ENCODE measurements at places on chromosomes 7 and 10.

GRCh38 chr7:90119178-90119971 is 34.9 kb upstream of the STEAP1 start:
- H3K4me1 ChIP-seq = no peaks in the 10 kb centered on the region
- H3K36me3 ChIP-seq = no peaks in the 10 kb centered on the region
- H3K4me3 ChIP-seq = no peak overlapping the region

GRCh38 chr10:126315494-126316177 is 72.6 kb downstream of the ADAM12 start:
- no peak for DNase-seq
- no peak overlapping the region for H3K4me3 ChIP-seq
- no peaks in the 10 kb centered on the region for H3K4me1 ChIP-seq
- H3K27me3 ChIP-seq = no peaks in the 10 kb centered on the region

DNA sequence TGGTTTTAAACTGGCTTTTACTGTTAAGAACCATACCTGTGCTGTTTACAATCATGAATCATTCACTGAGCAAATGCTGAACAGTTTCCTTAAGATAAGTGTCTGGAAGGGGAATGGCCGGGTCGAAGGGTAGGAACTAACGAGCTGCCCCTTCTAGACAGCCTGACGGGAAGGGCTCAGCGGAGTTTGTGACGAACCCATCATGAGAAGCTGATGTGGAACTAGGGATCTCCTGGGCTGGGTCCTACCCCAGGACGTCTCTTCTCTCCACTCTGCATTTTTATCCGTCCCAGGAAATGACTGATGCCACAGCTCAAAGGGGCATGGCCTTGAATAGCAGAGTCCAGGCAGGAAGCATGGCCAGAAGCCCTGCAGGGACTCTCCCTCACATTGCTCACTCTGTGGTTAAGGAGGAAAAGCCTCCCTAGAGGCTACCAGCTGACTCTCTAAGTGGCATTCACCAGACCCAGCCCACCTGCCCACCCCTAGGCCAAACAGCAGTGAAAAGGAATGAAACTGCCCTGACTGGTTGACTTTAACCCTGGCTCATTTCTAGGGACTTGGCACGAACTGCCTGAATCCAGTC is 112.0 kb downstream of the PFKFB3 start:
- H3K27ac ChIP-seq = no peak overlapping the region
- no peaks in the 10 kb centered on the region for H3K4me1 ChIP-seq
- no peak overlapping the region for H3K4me3 ChIP-seq
- H3K36me3 ChIP-seq = no peaks in the 10 kb centered on the region

GRCh38 chr7:55105952-55106351 is 87.1 kb downstream of the EGFR start:
- H3K4me3 ChIP-seq = no peak overlapping the region
- no peak overlapping the region for H3K27ac ChIP-seq
- no peaks in the 10 kb centered on the region for H3K36me3 ChIP-seq
- H3K4me1 ChIP-seq = no peaks in the 10 kb centered on the region
- no peaks in the 10 kb centered on the region for H3K27me3 ChIP-seq
- no peak for DNase-seq

DNA sequence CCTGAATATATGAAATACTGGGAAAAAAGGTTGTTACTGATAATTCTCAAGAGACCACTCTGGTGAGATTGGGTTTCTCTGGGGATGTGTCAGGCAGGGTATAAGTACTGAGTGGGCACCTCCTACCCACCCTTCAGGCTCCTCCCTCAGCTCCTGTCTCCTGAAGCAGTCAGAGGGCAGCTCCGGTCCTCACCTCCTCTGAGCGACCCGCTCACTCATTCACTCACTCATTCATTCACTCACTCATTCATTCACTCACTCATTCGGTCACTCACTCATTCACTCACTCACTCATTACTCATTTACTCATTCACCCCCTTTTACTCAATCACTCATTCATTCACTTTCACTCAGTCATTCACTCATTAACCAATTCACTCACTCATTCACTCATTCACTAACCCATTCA is 6.9 kb upstream of the PFKP start:
- H3K36me3 ChIP-seq = no peaks in the 10 kb centered on the region
- no peak overlapping the region for H3K4me3 ChIP-seq
- DNase-seq = no peak
- H3K27ac ChIP-seq = no peak overlapping the region
- no peaks in the 10 kb centered on the region for H3K27me3 ChIP-seq

DNA sequence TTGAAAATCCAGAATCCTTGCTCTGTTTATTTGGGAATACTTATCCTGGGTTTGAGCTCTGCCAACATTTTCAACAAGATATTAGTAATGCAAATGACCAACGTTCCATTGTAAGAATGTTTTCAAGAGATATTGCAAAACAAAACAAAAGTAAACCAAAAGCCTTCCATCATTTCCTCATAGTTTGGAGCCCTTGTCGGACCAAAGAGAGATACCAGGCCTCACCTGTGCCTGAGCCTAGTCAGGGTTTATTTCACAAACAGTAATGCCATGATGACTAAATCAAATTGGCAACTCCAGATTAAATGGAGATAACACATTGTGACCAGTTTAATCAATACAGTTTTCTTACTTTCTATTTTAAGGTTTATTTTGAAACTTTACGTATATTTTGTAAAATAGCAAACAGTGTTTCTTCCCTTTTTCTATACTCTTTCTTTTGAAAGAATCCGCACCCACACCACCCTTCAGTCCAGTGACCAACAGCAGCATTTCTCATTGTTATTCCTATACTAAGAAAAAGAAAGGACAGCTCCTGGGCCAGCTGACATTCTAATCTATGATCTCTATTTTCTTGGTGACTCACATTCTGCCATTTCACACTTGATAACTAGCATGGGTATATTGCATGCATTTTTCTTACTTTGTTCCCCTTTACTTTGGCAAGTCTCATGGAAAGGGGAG is 168.5 kb upstream of the MEOX2 start:
- H3K27me3 ChIP-seq = no peaks in the 10 kb centered on the region
- no peaks in the 10 kb centered on the region for H3K36me3 ChIP-seq
- H3K27ac ChIP-seq = no peak overlapping the region
- no peak for DNase-seq
- H3K4me1 ChIP-seq = no peaks in the 10 kb centered on the region

GRCh38 chr10:102287538-102287937 is 42.2 kb downstream of the GBF1 start:
- H3K4me1 ChIP-seq = peaks cover 18% of the 10 kb centered on the region
- no peak overlapping the region for H3K27ac ChIP-seq
- H3K36me3 ChIP-seq = no peaks in the 10 kb centered on the region
- no peaks in the 10 kb centered on the region for H3K27me3 ChIP-seq
- DNase-seq = no peak

- H3K4me1 ChIP-seq = no peaks in the 10 kb centered on the region
- no peak overlapping the region for H3K4me3 ChIP-seq
- no peak for DNase-seq
- H3K36me3 ChIP-seq = no peaks in the 10 kb centered on the region
- no peaks in the 10 kb centered on the region for H3K27me3 ChIP-seq
Measured at GRCh38 chr7:19762631-19763030, 10.8 kb downstream of the TMEM196 start.

DNA sequence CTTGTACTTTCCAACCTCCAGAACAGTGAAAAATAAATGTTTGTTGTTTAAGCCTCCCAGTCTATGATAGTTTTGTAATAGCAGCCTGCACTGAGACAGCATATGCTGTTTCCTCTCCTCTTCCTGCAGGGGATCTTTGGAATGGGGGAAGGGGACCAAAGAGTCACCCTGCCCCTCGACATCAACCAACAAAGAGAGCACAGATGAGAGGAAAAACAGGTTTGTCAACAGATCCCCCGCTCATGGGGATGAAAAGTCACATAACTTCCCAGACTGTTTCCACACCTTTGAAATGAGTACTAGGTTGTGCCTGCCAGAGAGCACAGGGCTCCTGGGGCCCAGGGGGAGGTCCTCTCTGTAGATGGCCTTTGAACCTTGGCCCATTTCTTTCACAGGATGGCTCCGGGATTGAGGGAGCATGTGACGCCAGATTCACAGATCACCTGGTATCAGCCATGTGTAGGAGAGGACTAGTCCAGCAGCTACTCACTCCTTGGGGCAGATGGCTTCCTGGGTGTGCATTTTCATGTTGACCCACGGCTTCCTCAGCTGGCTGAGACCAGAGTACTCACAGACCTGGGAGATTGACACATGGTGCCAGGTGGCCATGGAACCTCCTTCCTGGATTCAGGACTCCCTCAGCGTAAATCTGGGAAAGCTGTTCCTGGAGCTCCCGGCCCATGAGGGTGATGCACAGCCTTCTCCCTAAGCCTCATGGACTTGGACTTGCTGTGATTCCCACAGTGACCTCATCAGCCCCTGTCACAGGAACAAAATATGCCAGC is 125.6 kb downstream of the CXCL12 start:
- no peak for DNase-seq
- no peaks in the 10 kb centered on the region for H3K27me3 ChIP-seq
- no peaks in the 10 kb centered on the region for H3K4me1 ChIP-seq
- H3K4me3 ChIP-seq = no peak overlapping the region

- no peaks in the 10 kb centered on the region for H3K36me3 ChIP-seq
- no peaks in the 10 kb centered on the region for H3K4me1 ChIP-seq
- no peak overlapping the region for H3K4me3 ChIP-seq
- H3K27me3 ChIP-seq = peaks cover 7% of the 10 kb centered on the region
- no peak for DNase-seq
Measured at GRCh38 chr7:155795401-155795800, 16.9 kb downstream of the SHH start.

GRCh38 chr10:75111365-75111906 is at the start of gene SAMD8:
TSS of gene SAMD8 (plus strand) at chr10:75111656. CDS start at chr10:75150529, 38,873 bp downstream.
- H3K27me3 ChIP-seq = no peaks in the 10 kb centered on the region
- peak; percentile 97 for DNase-seq
- H3K36me3 ChIP-seq = no peaks in the 10 kb centered on the region
- peaks cover 37% of the 10 kb centered on the region for H3K4me1 ChIP-seq

GRCh38 chr10:102870221-102870620 is 951 bp downstream of the AS3MT start:
- no peak overlapping the region for H3K27ac ChIP-seq
- no peak overlapping the region for H3K4me3 ChIP-seq
- DNase-seq = no peak
- peaks cover 2% of the 10 kb centered on the region for H3K27me3 ChIP-seq
- H3K36me3 ChIP-seq = no peaks in the 10 kb centered on the region

- H3K4me1 ChIP-seq = peaks cover 12% of the 10 kb centered on the region
- DNase-seq = no peak
- H3K27me3 ChIP-seq = peaks cover 20% of the 10 kb centered on the region
- peak overlapping the region; percentile 37 for H3K4me3 ChIP-seq
- H3K36me3 ChIP-seq = no peaks in the 10 kb centered on the region
Measured at GRCh38 chr7:522071-522950, 2.7 kb upstream of the PDGFA start.

DNA sequence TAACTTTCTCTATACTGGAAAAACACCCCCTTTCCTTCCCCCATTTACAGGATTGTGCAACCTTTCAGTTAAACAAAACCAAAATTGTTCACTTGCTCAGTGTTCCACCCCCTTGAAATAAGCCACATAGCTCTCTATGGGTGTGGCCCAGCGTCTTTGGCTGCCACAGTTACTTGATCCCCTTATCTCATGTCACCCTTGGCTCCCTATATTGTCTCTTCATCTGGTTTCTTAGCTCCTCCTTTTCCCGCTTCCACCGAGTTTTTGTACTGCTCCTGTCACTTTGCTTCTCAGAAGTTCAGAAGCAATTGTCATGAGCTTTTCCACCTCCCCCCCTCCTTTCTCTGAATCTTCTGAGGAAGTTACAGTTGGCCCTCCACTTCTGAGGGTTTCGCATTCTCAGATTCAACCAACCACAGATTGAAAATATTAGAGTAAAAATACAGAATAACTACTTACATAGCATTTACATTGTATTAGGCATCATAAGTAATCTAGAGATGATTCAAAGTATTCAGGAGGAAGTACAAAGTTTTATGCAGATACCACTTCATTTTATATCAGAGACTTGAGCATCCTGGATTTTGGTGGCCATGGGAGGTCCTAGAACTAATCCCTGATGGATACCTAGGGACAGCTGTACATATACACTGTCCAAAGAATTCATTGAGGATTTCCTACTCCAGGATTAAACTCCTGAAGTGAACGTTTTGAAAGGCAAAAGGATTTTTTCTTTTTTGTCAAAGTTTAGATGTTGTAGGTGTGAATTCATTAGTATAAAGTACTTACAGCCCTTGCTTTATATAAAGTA is 60.4 kb downstream of the ADD3 start:
- peaks cover 88% of the 10 kb centered on the region for H3K4me1 ChIP-seq
- peak; percentile 55 for DNase-seq
- no peaks in the 10 kb centered on the region for H3K27me3 ChIP-seq
- H3K36me3 ChIP-seq = no peaks in the 10 kb centered on the region

GRCh38 chr10:15290150-15290549 is 80.9 kb downstream of the FAM171A1 start:
- no peaks in the 10 kb centered on the region for H3K36me3 ChIP-seq
- H3K27ac ChIP-seq = no peak overlapping the region
- no peak for DNase-seq
- no peaks in the 10 kb centered on the region for H3K27me3 ChIP-seq
- H3K4me1 ChIP-seq = no peaks in the 10 kb centered on the region

DNA sequence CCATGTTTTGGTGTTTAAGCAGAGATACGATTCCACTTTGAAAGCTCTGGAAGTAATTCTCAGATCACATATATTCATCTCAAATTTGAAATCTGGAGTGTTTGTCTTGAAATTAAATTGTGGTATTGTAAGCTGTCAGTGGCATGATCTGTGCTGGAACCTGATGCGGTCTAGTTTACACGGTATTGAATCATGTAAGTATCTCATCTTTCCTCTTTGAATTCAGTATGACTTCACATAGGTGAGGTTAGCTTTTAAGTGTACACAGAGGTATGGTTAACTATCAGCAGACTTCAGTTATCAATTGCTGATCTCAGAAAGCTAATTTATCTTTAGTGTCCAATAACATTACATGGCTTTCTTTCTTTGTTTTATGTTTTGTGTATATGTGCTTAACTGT is 155.2 kb downstream of the MGMT start:
- H3K36me3 ChIP-seq = no peaks in the 10 kb centered on the region
- no peak for DNase-seq
- no peak overlapping the region for H3K4me3 ChIP-seq
- no peaks in the 10 kb centered on the region for H3K4me1 ChIP-seq

GRCh38 chr7:130400120-130400572 is 19.9 kb downstream of the CPA1 start:
- no peaks in the 10 kb centered on the region for H3K36me3 ChIP-seq
- H3K4me1 ChIP-seq = peaks cover 5% of the 10 kb centered on the region
- no peak for DNase-seq
- H3K27me3 ChIP-seq = no peaks in the 10 kb centered on the region
- no peak overlapping the region for H3K27ac ChIP-seq

DNA sequence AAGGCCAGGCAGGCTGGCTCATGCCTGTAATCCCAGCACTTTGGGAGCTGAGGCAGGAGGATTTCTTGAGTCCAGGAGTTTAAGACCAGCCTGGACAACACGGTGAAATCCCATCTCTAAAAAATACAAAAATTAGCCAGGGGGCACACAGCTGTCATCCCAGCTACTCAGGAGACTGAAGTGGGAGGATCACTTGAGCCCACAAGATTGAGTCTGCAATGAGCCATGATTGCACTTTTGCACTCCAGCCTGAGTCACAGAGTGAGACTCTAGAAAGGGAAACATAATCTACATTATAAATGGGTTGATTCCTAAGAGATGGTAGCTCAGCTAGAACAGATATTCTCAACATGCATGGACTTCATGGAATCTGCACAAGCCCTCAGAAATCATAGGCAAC is 6.3 kb upstream of the LIPF start:
- no peak overlapping the region for H3K4me3 ChIP-seq
- H3K36me3 ChIP-seq = no peaks in the 10 kb centered on the region
- H3K27ac ChIP-seq = no peak overlapping the region
- no peaks in the 10 kb centered on the region for H3K27me3 ChIP-seq
